Effector memory CD4-positive, alpha-beta T cell (primary cell): ENCODE measurements at places on chromosomes 16 and 17.

GRCh38 chr16:65875381-65876055 is 491.0 kb upstream of the CDH5 start:
- no peak overlapping the region for H3K27ac ChIP-seq
- no peaks in the 10 kb centered on the region for H3K36me3 ChIP-seq
- no peak overlapping the region for H3K4me3 ChIP-seq
- no peaks in the 10 kb centered on the region for H3K4me1 ChIP-seq

DNA sequence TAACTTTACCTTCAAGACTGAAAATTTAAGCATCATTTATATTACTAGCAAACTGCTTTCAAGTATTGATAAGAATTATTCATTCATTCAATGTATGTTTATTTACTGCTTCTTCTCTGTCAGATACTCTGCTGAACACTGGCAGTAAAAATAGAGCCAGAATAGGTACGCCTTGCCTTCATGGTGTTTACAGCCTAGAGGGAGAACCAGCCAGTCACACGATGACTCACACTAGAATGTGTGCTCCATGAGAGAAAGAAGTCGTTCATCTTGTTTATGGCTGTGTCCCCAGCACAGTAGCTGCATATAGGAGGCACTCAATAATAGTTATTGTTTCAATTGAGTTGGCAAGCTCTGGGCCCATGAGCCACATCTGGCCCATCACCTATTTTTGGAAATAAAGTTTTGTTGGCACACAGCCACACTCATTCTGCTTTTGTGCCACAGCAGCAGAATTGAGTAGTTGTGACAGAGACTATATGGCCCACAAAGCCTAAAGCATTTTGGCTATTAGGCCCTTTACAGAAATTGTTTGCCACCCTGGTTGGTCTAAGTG is 84.2 kb downstream of the TMC6 start:
- DNase-seq, result no peak
- H3K27me3 ChIP-seq, result no peaks in the 10 kb centered on the region
- H3K4me1 ChIP-seq, result no peaks in the 10 kb centered on the region
- no peak overlapping the region for H3K27ac ChIP-seq

- H3K4me3 ChIP-seq, result no peak overlapping the region
- no peaks in the 10 kb centered on the region for H3K4me1 ChIP-seq
- no peaks in the 10 kb centered on the region for H3K27me3 ChIP-seq
- no peak for DNase-seq
Observed at GRCh38 chr16:9039210-9039609, 52.2 kb upstream of the HAPSTR1 start.

- peaks cover 59% of the 10 kb centered on the region for H3K4me1 ChIP-seq
- H3K27ac ChIP-seq, result no peak overlapping the region
- no peaks in the 10 kb centered on the region for H3K27me3 ChIP-seq
- DNase-seq, result no peak
- H3K4me3 ChIP-seq, result no peak overlapping the region
Observed at GRCh38 chr16:88466949-88467348, 13.9 kb downstream of the ZFPM1 start.

GRCh38 chr16:89112377-89113151 is 18.9 kb downstream of the ACSF3 start:
- no peak for DNase-seq
- H3K27me3 ChIP-seq, result no peaks in the 10 kb centered on the region
- H3K4me3 ChIP-seq, result no peak overlapping the region
- H3K27ac ChIP-seq, result peak overlapping the region; percentile 21
- H3K36me3 ChIP-seq, result peaks cover 43% of the 10 kb centered on the region

GRCh38 chr17:80426671-80427326 is 11.8 kb downstream of the ENDOV start:
- no peaks in the 10 kb centered on the region for H3K36me3 ChIP-seq
- peaks cover 14% of the 10 kb centered on the region for H3K4me1 ChIP-seq
- H3K27me3 ChIP-seq, result no peaks in the 10 kb centered on the region
- H3K27ac ChIP-seq, result no peak overlapping the region
- peak; percentile 82 for DNase-seq

DNA sequence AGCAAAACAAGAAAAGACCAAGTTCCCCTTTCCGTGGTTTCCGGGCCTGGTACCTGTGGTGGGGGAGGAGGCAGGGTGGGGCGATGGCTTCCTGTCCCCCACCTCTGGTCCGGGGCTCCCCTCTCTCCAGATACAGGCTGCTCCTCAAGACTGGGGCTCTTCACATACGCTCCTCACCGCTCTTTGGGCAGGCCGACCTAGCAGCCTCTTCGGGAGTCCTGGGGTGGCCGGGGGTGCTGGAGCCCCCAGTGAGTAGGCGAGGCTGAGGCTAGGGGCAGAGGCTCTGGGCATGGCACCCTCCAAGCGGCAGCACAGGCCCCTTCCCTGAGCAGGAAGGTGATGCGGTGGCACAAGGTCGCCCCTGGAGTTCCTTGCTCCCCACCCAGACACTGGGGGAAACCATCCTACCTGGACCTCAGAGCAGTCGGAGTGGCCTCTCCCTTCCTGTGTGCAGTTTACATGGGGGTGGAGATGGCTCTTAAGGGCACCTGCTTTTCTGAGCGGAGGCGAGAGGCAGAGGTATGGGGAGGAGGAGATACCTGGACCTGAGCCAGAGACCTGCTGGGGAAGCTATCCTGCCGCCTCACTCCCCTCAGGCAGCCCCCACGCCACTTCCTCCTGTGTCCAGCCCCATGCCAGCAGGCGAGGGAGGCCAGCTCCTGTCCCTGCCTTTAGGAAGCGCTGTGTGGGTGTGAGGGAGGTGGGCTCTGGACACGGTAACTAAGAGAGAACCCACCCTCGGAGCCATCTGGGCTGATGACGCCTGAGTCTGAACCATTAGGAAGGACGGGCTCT is 891 bp downstream of the CORO1A start:
- peak; percentile 74 for DNase-seq
- peak overlapping the region; percentile 94 for H3K27ac ChIP-seq
- peaks cover 33% of the 10 kb centered on the region for H3K4me1 ChIP-seq
- peaks cover 29% of the 10 kb centered on the region for H3K36me3 ChIP-seq
- peak overlapping the region; percentile 97 for H3K4me3 ChIP-seq

- no peak overlapping the region for H3K4me3 ChIP-seq
- DNase-seq, result no peak
- no peak overlapping the region for H3K27ac ChIP-seq
Observed at GRCh38 chr16:63066552-63066951, 1030.3 kb upstream of the CDH8 start.

- no peaks in the 10 kb centered on the region for H3K36me3 ChIP-seq
- no peak for DNase-seq
- H3K4me1 ChIP-seq, result no peaks in the 10 kb centered on the region
- H3K27me3 ChIP-seq, result no peaks in the 10 kb centered on the region
Observed at GRCh38 chr16:87681981-87682570, 79.8 kb downstream of the JPH3 start.

DNA sequence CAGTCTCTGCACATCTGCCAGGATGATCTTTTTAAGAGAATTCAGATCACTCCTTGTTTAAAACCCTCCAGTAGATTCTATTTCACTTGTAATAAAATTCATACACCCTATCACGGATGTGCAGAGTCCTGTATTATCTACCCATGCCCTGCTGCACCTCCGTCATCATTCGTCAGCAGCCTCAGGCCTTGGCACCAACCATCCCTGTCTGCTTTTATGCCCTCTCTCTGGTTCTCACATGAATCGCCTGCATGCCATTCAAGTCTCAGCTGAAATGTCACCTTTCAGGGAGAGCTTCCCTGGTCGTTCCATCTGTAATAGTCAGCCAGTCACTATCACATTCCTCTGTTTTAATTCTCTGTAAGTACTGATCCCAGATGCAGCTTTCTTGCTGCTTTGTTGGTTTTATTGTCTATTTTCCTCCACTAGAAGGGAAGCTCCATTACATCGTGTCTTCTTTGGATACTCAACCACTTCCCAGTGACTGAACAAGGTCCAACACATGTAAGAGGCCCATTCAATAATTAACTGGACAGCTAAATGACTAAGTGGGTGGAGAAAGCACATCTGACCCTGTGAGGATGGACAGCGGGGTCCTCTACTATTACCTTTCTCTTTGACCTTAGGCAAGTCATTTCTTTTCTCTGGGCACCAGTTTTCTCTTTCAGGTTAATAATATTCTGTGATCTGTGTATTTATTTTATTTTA is 81.2 kb upstream of the GOT2 start:
- H3K4me3 ChIP-seq, result no peak overlapping the region
- peaks cover 4% of the 10 kb centered on the region for H3K27me3 ChIP-seq
- H3K4me1 ChIP-seq, result no peaks in the 10 kb centered on the region
- H3K27ac ChIP-seq, result no peak overlapping the region
- no peaks in the 10 kb centered on the region for H3K36me3 ChIP-seq

GRCh38 chr17:4711661-4712181 is 1.3 kb downstream of the ARRB2 start:
- H3K4me3 ChIP-seq, result peak overlapping the region; percentile 75
- H3K4me1 ChIP-seq, result peaks cover 53% of the 10 kb centered on the region
- DNase-seq, result no peak
- peak overlapping the region; percentile 86 for H3K27ac ChIP-seq
- H3K27me3 ChIP-seq, result no peaks in the 10 kb centered on the region
- H3K36me3 ChIP-seq, result peaks cover 6% of the 10 kb centered on the region

DNA sequence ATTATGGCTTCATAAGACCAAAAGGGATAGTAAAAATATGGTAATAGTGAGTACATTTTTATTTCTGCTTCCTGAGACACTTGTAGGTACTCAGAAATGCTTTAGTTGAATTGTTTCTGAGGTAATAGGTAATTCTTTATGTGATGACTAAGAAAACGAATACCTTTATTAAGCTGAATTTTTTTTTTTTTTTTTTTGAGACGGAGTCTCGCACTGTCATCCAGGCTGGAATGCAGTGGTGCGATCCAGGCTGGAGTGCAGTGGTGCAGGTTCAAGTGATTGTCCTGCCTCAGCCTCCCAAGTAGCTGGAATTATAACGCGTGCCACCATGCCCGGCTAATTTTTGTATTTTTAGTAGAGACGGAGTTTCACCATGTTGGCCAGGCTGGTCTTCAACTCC is 1.9 kb downstream of the RAD51C start:
- no peak overlapping the region for H3K27ac ChIP-seq
- H3K4me3 ChIP-seq, result no peak overlapping the region
- no peak for DNase-seq
- no peaks in the 10 kb centered on the region for H3K27me3 ChIP-seq

GRCh38 chr16:88541831-88542616 is 28.2 kb upstream of the ZC3H18 start:
- peaks cover 11% of the 10 kb centered on the region for H3K27me3 ChIP-seq
- H3K4me1 ChIP-seq, result no peaks in the 10 kb centered on the region
- H3K36me3 ChIP-seq, result no peaks in the 10 kb centered on the region
- H3K27ac ChIP-seq, result no peak overlapping the region
- no peak for DNase-seq
- no peak overlapping the region for H3K4me3 ChIP-seq

DNA sequence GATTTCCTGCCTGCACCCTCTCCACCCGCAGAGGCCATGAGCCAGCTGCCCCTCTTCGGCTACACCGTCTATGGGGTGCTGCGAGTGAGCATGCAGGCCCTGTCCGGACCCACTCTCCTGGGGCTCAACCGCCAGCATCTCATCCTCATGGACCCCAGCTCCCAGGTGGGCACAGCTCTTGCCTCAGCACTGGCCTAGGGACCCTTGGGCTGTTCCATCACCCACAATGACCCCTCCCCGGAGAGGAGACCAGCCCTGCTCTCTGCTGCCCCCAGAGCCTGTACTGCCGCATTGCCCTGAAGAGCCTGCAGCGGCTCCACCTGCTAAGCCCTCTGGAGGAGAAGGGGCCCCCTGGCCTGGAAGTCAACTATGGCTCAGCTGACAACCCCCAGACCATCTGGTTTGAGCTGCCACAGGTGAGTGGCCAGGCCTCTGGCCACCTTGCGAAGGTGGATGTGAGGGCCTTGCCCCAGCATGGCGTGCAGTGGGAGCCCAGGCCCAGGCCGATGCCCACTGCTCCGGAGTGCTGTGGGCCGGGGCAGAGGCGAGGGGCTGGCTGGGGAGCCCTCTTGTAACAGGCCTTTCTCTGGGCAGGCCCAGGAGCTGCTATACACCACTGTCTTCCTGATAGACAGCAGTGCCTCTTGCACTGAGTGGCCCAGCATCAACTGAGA is 7.3 kb upstream of the SMIM5 start:
- H3K36me3 ChIP-seq, result no peaks in the 10 kb centered on the region
- no peaks in the 10 kb centered on the region for H3K4me1 ChIP-seq
- no peaks in the 10 kb centered on the region for H3K27me3 ChIP-seq
- no peak overlapping the region for H3K27ac ChIP-seq
- H3K4me3 ChIP-seq, result no peak overlapping the region

- H3K27ac ChIP-seq, result no peak overlapping the region
- H3K36me3 ChIP-seq, result no peaks in the 10 kb centered on the region
- no peaks in the 10 kb centered on the region for H3K27me3 ChIP-seq
- no peak overlapping the region for H3K4me3 ChIP-seq
Observed at GRCh38 chr17:9382626-9383025, 193.0 kb downstream of the STX8 start.

DNA sequence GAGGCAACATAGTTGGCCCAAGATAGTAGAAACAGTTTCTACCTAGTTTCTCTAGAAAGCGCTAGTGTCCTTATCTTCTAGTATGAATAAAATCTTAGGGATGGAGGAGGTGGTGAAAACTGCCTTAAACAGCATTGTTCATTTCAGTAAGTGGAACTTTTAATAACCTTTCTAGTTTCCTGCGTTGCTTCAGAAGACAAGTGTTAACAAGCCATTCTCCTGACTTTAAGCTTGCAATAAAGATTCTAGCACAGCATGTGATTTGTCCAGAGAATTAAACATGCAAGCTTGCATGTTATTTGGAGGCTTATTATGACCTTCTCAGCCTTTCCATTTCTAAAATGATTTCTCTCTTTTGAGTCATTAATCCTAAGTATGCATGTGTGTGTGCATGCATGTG is 72.3 kb downstream of the TANGO6 start:
- peaks cover 15% of the 10 kb centered on the region for H3K36me3 ChIP-seq
- H3K27me3 ChIP-seq, result no peaks in the 10 kb centered on the region
- no peaks in the 10 kb centered on the region for H3K4me1 ChIP-seq
- no peak overlapping the region for H3K4me3 ChIP-seq
- H3K27ac ChIP-seq, result no peak overlapping the region
- no peak for DNase-seq

DNA sequence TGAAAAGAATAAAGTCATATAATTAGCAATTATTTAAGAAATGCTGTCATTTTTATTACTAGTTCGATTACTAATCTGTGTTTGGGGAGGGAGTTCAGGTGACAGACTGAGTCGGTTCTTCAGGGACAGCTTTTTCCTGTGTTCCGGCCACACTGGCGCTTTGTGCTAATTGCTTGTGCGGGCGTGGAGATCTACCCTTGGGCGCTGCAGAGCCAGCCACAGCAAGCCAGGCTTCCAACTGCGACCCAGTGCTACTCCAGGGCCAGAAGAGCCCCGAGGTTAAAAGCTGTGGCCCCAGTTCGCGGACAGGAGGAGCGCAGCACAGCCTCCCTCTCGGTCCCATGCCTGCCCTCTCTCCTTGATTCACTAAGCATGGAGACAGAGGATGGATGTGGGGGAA is 6.5 kb upstream of the OR2C1 start:
- no peak overlapping the region for H3K27ac ChIP-seq
- no peaks in the 10 kb centered on the region for H3K27me3 ChIP-seq
- H3K4me1 ChIP-seq, result no peaks in the 10 kb centered on the region
- no peaks in the 10 kb centered on the region for H3K36me3 ChIP-seq

GRCh38 chr16:51540259-51540658 is 389.2 kb upstream of the SALL1 start:
- H3K36me3 ChIP-seq, result no peaks in the 10 kb centered on the region
- no peaks in the 10 kb centered on the region for H3K27me3 ChIP-seq
- no peak overlapping the region for H3K27ac ChIP-seq
- no peaks in the 10 kb centered on the region for H3K4me1 ChIP-seq
- no peak overlapping the region for H3K4me3 ChIP-seq
- DNase-seq, result no peak
